Activated T-helper 2 cell treated with anti-CD3 and anti-CD28 coated beads, Interferon-gamma antibody, Interleukin-2, Interleukin-4, amounts not matched to agents 10 μg/mL and 5 μg/mL and 100 μg/mL, durations not matched to agents 14 hours and 24 hours and 36 hours (primary cell): ENCODE measurements at places on chromosomes 12 and 14. TPM values are rescaled to one million over a fixed set of nuclear protein-coding genes. Genes with fewer than 3 reads are reported as not detected.

The CISTR gene
- total RNA-seq: not detected in 2 replicates

The NXPH4 gene
- total RNA-seq: 0.82 and 0.90 TPM in 2 replicates

DNA sequence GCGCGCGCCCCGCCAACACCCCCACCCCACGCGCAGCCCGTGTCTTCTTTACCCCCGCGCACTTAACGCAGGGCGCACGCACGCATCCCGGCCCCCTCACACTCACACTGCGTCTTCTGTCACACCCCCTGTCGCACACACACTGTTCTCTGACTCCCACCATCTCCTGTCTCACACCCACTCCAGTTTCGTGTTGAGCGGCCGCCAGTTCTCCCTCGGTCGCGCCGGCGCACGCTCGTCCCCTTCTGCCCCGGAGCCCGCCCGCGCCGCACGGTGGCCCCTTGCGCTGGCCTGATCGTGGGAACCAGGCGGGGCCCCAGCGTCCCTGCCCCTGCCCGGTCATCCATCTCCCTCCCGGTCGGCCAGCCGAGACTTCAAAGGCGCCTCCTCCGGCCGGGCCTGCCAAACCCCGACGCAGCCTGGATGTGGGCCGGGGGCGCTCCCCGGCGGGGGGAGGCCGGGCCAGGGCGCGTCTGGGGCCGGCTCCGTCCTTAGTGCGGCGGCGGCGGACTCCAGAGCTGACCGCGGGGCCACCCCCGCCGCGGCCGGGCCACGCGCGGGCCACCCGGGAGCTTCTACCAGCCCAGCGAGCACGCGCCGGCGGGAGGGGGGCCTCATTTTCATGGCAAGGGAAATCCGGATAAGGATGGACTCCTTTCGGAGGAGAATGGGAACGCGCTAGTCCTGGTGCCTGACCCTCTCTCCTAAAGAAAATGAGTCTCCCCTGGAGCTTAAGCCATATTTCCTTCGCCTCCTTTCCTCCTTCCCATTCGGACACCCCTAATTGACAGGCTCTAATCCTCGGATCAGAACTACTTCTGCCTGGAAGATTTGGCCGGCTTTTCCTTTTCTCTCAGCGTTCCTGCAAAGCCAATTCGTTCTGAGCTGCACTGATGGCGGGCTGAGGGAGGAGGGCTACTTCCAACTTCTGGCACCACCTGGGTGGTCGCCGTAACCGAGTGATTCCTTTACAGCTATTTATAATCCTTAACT, 82.0 kb upstream of the HMGA2 start:
- peaks cover 13% of the 10 kb centered on the region for H3K4me1 ChIP-seq
- no peaks in the 10 kb centered on the region for H3K36me3 ChIP-seq
- H3K27me3 ChIP-seq: peaks cover 35% of the 10 kb centered on the region
- no peak for DNase-seq
- H3K4me3 ChIP-seq: peak overlapping the region; percentile 78
- H3K27ac ChIP-seq: no peak overlapping the region

DNA sequence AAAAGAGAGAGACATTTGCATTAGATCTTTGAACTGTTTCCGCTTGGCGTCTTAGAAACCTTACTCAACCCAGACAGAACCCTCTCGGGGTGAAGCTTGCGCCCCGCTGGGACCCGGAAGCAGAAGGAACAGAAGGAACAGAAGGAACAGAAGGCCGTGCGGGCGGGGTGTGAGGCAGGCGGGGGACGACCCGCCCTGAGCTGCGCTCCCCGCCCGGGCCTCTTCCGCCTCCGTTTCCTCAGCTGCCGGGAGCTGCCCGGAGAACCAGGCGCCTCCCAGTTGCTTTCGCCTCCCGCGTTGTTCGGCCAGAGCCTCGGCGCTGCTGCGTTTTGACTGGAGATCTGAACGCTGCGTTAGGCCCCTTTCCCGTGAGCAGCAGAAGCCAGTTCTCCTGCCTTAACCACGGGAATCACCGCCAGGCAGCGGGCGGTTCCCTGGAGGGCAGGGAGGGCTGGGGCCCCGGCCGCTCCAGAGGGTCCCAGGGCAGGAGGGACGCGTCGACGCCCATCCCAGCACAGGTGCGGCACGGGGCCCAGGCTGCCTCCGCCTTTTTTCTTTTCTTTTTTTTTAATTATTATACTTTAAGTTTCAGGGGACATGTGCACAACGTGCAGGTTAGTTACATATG, 19.3 kb upstream of the MMP17 start:
- no peaks in the 10 kb centered on the region for H3K27me3 ChIP-seq
- H3K4me3 ChIP-seq: peak overlapping the region; percentile 72
- peak; percentile 33 for DNase-seq
- no peaks in the 10 kb centered on the region for H3K4me1 ChIP-seq

DNA sequence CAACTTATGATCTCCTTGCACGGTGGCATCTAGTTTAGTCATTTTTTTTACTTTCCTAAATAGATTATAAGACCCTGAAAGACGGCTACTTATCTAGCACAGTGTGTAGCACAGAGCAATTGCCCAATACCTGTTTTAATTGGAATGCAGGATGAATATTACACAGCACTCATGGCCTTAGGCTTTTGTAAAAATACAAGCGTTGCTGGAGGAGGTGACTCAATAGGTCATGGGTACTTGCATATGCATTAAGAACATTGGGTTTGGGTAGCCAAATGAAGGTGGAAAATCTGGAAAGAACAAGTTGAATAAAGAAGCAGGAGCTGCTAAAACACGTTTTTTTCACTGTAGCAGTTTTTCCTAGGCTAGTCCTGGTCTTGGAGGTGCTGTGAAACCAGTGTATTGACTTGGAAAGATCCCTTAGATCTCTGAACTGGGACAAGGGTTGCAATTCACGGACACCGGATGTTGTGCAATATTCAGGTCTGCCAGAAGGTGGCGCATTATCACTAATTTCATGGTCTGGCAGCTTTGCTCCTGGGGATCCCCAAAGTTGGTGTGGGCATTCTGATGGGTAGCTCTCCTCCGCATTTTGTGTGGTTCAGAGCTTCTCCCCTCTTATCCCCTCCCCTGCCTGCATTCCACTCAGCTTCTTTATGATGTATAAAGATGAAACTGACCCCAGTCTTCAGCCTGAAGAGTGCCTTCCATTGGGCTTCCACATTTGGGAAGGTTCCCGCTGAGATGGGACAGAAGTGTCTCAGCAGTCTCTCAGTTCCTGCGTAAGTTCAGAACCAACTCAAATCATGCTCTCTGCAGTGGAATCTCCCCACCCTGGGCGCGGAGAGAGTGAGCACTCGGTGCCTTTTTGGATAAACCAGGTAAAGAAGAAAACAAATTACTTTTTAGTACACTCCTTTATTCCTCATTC, 278.3 kb downstream of the NRXN3 start:
- H3K36me3 ChIP-seq: no peaks in the 10 kb centered on the region
- no peaks in the 10 kb centered on the region for H3K4me1 ChIP-seq
- H3K4me3 ChIP-seq: no peak overlapping the region
- no peak overlapping the region for H3K27ac ChIP-seq
- no peaks in the 10 kb centered on the region for H3K27me3 ChIP-seq

DNA sequence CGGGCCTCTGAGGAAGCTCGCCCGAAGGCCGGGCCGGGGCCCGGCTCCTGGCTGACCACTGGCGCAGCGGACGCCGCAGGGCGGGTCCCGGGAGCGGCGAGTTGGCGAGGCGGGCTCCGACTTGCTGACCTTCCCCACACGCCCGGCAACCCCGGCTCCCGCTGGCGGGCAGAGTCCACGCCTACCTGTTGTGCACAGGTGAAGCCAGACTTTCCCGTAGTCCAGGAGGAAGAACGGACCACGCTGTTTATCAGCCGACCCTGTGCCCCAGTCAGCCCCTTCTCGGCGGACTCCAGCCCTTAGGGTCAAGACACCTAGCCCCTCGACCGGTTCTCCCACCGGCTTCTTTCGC, 407 bp downstream of the HEATR5A start:
- H3K27me3 ChIP-seq: no peaks in the 10 kb centered on the region
- DNase-seq: peak; percentile 12
- H3K4me1 ChIP-seq: peaks cover 24% of the 10 kb centered on the region
- no peaks in the 10 kb centered on the region for H3K36me3 ChIP-seq

GRCh38 chr14:98858158-98858557, 413.8 kb downstream of the BCL11B start:
- peaks cover 8% of the 10 kb centered on the region for H3K27me3 ChIP-seq
- no peaks in the 10 kb centered on the region for H3K36me3 ChIP-seq
- DNase-seq: no peak
- H3K27ac ChIP-seq: no peak overlapping the region
- no peaks in the 10 kb centered on the region for H3K4me1 ChIP-seq
- H3K4me3 ChIP-seq: no peak overlapping the region
